ENCODE measurements at places on chromosomes 16 and 17. TPM values are rescaled to one million over a fixed set of nuclear protein-coding genes. Genes with fewer than 3 reads are reported as not detected.

DNA sequence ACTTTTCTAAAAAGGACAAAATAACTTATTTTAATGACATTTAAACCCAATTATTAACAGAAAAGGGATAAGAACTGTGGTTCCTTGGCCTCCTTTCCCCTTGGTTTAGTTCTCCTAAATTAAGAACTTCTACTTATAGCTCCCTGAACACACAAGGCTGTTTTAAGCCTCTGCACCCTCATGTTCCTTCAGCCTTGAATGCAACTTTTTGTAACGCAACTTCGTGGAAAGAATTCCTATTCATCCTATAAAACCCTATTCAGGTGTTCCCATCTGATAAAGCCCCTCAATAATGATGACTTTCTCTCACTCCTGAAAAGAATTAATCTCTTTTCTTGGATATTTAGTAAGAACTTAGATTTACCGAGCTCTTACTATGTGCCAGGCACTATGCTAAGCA is 6.3 kb downstream of the STAT3 start:
- no peak for DNase-seq

Gene PRRT2
- 2.2 TPM for total RNA-seq

GRCh38 chr17:58284613-58285421 is 4.1 kb upstream of the MPO start:
- DNase-seq: no peak

Gene CREBBP
- total RNA-seq: 39.0 TPM

- no peak for DNase-seq
These were observed 511.1 kb downstream of the CDH13 start for GRCh38 chr16:83137894-83138293.

Gene TNP2
- total RNA-seq: not detected

GRCh38 chr17:6753006-6753445 is 2.8 kb upstream of the XAF1 start:
- DNase-seq: peak; percentile 79

Gene GAS7
- total RNA-seq: 119 TPM

DNA sequence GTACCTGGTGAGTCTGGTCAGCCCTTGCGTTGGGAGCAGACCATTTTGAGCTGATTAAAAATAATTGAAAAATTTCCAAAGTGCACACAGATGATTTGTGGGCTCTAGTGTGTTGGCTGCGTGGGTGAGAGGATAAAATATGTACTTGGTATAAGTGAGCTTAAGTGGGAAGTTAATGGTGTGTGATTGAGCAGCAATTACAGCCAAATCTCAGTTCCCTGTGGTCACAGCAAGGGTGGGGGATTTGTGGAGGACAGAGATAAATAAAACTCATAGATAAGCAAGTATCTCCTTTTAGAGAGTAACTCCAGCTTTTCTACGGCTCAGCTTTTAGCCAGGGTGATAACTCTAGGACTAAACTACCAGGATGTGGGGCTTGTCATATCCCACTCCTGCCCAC is 390.4 kb downstream of the UTP18 start:
- DNase-seq: no peak

DNA sequence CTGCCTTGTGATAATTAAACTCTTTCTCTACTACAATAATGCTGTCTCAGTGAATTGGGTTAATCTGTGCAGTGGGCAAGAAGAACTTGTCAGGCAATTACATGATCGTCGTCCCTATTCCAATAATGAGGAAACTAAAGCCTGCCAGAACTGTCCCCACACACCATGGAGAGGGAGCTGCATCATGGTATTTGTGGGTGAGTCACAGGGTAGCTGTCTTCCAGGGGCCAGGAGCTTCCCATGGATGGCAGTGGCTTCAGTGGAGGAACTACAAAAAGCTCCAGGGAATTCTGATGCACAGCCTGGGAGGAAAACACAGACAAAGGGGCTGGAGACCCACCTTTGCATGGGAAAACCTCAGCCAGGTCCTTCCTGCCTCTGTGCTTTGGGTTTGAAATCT is 83.3 kb upstream of the C16orf82 start:
- DNase-seq: no peak

- DNase-seq: peak; percentile 45
These were observed 229.8 kb downstream of the CPPED1 start for GRCh38 chr16:12573730-12574383.
